ENCODE measurements at places on chromosomes 3 and 15.

DNA sequence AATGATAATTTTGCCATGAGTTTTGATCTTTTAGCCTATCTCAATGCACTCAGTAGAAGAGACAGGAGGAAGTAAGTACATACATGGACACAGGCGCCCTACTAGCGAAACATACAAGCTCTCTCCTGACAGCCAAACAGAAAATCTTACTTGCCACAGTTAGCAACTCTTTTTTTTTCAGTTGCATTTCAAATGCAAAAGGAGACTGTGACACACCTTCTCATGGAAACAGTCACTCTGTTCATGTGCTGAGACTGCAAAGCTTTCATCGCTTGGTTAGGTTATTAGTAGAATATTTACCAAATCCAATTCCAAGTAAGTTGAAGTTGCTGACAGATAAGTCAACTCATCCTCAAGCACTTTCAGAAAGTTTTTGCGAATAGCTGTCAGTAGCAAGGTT lies 223.3 kb downstream of the FOXP1 start:
- no peak for DNase-seq

DNA sequence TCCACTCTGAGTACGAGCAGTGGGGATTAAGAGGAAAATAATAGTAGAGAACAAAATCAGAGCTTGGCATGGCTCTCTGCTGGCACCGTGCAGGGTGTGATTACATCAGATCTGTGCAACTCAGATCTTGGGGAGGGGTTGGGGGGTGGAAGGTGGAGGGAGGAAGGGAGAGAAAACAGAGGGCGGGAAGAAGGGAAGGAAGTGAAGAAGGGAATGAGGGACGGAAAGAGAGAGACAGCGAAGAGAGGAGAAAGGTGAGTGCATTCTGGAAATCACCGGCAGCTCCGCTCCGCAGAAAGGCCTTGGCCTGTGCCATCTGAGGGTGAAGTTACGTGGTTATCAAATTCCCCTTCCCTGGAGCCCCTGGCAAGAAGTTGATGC lies 31.0 kb upstream of the ADAMTS17 start:
- no peak for DNase-seq

DNA sequence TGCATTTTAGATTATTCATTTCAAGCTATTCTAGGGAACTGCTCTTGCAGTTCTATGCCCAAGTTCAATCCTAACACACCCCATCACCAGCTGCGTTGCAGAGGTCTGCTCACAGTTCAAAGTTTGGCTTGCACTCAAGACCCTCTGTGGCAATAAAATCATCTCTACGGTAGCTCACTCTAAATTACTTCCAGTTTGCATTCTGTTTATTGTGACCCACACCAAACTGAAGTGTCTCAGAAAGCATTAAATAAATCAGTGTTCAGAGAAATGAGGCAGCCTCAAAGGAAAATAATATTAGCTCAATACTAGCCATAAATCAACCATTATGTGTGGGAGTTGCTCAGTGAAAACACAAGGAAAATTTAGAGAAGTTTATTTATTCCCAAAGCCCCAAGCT lies 250.3 kb downstream of the MAGI1 start:
- no peak for DNase-seq

DNA sequence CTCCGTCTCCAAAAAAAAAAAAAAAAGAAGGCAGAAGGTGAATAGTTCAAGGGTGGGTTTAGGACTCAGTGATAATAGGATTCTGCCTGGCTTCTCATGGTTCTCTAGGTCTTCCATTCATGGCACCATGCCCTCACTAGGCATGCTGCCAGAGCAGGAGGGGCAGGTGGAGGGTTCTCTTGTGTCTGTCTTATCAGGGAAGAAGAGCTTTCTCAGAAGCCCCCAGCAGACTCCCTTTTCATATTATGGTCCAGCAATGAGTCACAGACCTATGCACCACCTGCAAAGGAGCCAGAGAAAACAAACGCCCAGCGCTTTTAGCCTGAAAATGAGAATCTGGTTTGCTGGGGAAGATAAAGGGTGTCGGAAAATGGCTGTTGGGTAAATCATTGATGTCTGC lies 3.0 kb downstream of the CCR2 start:
- DNase-seq, result no peak

- peak; percentile 78 for DNase-seq
Measured at GRCh38 chr3:36380221-36381031, at the start of gene STAC. Gene STAC (plus strand): TSS chr3:36380504. CDS start chr3:36380644, 140 bp downstream.

DNA sequence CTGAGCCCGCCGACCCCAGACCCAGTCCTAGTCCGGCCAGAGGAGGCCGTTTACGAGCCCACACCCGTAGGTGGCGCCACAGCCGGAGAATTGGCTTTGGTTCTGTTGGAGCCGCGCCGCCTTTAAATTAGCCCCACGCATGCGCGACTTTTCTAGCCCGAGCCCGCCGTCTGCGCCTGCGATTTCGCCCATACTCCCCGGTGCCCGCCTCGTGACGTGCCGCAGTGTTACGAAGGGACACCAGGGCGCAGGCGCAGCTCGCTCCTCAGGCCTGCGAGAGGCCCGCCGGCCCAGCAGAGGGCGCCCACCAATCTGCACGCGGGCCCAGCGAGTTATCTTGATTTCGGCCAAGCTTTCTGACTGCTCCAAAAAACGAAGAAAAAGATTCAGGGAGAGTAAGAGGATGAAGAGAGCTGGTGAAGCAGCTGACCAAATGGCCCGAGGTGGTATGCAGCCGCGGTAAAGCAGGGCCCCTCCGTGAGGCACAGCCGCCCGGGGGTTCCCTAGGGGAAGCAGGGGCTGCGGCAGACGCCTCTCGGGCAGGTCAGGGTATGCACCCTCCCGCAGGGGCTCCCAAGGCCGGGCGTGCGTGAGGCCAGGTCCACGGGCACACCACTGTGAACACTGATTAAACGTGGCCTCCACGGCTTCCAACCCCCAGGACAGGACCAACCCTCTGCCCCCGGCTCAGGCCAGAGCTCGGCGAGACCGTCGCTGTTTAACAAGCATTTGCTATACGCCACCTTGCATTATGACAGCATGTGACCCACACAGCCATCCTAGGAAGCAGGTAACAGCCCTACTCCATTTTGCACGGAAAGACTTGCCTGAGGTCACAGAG lies 32.8 kb downstream of the RPN1 start:
- DNase-seq, result peak; percentile 97

DNA sequence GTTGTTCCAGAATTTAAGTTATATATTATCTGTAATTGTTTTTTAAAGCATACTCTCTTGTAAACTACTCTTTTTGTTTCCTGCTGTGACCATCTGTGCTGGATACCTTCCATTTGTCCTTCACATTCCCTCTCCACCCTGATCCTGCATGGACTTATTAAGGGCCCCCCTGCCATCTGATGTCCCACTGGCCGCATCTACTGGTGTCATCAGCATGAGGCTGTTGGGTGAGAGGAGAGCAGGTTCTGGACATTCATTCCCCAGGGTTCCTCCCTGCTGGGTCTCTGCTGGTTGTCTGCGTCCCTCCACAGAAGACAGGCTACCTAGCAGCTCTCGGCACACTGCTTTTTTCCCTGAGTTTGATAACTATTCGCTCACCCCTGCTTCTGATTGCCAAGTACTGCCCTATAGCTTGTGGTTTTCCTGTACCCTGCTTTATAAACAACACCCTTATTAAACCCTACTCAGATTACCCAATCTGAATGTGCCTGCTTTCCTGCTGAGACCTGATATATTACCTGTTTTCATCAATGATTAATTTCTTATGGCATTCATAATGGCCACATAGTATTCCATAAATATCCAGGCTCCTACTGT lies 7.7 kb downstream of the CMTM8 start:
- no peak for DNase-seq

GRCh38 chr3:4220065-4220464 lies 83.1 kb upstream of the SETMAR start:
- DNase-seq, result no peak

GRCh38 chr3:86175051-86175536 lies 815.9 kb downstream of the VGLL3 start:
- DNase-seq, result no peak

GRCh38 chr15:37792351-37792750 lies 142.1 kb upstream of the TMCO5A start:
- no peak for DNase-seq

DNA sequence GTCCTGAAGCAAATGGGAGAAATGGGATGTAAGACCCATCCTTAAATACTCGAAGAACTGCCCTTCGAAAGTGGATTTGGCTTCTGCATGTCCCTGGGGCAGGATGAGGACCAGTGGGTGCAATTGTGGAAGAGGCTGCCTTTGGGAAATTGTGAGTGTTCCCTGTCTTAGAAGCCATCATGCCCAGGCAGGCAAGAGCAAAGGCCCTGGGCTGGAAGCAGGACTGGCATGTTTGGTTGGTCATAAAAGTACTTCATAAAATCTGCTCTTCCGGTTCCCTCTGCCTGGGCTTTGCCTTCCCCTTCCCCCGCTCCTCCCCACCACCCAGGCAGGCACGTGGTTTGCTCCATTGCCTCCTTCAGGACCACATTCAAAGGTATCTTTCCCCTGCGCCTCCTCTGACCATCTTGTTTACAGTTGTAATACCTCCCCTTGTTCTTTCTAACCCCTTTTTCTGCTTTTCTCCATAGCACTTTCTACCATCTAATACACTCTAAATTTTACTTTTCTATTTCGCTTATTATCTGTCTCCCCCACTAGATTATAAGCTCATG lies 8.3 kb downstream of the MINAR1 start:
- no peak for DNase-seq

GRCh38 chr3:125077864-125078263 lies 22.1 kb upstream of the HEG1 start:
- DNase-seq, result no peak

DNA sequence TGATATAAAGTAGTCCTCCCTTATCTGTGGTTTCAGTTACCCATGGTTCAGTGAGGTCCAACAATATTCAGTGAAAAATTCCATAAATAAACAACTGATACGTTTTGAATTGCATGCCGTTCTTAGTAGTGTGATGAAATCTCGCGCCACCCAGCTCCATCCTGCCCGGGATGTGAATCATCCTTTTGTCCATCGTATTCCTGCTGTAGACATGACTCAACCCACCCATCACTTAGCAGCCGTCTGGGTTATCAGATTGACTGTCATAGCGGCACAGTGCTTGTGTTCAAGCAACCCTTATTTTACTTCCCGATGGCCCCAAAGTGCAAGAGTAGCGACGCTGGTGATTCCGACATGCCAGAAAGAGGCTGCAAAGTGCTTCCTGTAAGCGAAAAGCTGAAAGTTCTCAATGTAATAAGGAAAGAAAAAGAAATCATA lies 48.0 kb upstream of the MEX3B start:
- no peak for DNase-seq

GRCh38 chr15:101184830-101185229 lies 67.0 kb downstream of the CHSY1 start:
- DNase-seq, result no peak

- DNase-seq, result peak; percentile 44
Measured at GRCh38 chr15:49421991-49422390, 1.1 kb upstream of the FGF7 start.

DNA sequence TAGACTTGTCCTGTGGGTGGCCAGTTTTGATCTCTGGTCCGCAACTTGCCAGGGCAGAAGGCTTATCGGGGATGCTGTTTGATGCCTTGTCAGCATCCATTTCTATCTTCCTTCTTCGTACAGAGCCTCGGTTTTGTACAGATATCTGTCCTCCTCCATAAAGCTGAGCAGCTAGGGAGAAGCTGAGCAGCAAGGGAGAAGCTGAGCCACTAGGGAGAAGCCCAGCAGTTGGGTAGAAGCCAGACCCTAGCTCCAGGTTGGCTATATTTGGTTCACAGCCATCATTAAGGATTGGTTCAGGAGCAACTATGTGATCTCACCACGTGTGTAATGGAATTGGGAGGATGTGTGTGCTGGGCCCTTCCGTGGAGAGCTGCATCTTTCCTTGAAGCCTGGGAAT lies 46.7 kb downstream of the PTPRG start:
- no peak for DNase-seq

Measured in inflammatory macrophage treated with lipopolysaccharide for 4 hours (primary cell).